ENCODE measurements at places on chromosomes 7 and 10.

DNA sequence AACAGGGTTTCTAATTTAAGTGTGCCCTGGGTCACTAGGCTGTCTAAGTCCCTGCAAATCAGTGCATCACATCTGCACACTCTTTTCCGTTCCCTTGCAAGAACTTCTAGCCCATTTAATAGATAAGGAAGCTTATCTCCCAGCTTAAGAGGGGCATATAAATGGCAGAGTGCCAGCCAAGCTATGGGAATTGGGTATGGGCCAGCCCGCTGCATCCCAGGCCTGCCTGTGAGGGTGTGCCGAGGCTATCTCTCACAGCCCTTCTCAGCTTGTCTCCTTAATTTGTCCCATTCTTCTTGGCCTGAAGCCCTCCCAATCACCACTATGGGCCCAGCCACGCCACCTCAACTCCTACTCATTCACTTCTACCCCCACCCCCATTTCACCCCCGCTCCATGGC, 14.7 kb downstream of the AQP1 start:
- DNase-seq: no peak

DNA sequence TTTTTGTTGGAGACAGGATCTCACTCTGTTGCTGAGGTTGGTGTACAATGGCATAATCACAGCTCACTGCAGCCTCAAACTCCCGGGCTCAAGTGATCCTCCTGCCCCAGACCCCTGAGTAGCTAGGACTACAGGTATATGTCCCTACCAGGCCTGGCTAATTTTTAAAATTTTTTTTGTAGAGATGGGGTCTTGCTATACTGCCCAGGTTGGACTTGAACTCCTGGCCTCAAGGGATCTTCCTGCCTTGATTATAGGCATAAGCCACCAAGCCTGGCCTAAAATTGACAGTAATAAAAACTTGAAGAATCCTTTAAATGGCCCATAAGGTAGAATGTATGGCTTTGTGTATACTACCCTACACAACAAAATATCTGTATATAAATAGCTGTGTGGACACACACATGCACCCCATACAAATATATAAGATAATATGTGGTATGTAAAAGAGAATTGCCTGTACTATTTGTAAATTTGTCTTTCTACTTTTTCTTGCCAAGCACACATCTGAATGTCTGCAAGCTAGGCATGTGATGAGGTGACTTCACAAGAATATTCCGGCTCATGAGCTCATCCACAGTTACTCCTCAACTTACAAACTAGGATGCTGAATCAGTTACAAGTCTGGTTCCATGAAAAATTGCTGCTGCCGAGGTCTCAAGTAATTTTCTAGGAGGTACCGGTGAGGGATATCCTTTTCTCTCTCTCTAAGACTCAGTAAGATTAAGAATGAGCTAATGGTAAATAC, 26.6 kb downstream of the POLR3A start:
- DNase-seq: no peak

- no peak for DNase-seq
Observed at GRCh38 chr7:127979113-127979727, 52.0 kb downstream of the LRRC4 start.

DNA sequence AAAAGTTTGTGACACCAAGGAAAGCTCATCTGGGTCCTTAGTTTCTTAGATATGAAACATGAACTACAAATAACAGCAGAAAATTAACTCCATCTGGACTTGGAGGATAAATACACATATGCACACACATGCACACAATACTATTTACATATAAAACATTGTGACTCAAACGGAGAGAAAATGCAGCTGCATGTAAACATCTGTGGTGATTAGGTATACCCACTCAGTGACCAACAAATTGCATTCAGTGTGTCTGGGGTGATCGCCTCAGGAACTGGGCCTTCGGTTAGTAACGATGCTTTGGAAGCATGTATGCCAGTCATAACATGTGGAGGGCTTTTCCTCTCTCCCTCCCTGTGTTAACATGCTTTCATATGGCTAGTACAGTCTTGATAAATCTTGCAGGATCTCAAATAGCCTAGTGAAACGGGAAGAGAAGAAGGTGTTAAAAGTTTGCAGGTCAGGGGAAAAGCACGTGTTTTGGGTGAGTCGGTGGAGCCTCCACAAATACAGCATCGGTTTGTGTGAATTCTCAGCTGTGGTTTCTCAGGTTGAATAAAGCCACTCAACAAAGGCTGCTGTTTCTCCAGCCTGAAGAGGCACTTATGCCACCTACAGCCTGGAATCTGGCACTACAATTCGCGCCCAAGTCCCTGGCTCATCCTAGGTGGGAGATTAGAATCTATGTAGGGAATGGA, 8.7 kb upstream of the GLRX3 start:
- peak; percentile 16 for DNase-seq

DNA sequence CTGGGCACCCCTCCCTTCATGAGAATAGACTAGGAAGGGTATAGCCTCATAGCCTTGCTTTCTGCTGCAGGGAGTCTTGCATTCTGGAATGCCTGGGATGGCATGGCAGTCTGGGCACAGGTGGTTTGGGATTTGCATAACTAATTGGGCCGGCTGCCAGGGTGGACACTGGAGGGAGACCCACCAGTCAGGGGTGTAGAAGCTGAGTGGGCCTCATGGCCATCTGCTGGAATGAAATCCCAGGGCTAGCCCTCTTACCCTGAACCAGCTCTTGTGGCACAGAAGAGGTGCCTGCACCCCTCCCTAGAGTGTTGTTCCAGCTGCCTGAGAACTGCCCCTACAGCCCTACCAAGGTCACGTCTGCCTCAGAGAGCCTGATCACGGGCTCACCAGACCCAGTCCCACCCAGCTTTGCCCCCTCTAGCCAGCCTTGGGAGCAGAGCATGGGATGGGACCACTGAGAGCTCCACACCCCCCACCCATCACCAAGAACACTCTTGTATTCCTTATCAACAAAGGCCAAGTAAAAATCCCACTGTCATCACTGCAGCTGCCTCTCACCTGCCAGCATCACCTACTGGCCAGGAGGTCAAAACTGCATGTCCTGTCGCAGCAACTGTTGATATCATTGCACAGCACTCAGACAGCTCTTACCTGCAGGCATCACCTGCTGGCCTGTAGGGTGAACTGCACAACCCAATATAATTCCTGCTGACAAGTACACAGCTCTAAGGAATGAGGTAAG, 148.9 kb downstream of the ZEB1 start:
- DNase-seq: no peak

- DNase-seq: no peak
Observed at GRCh38 chr7:102836191-102836919, 76.4 kb upstream of the LRRC17 start.

- no peak for DNase-seq
Observed at GRCh38 chr7:121697731-121698316, 175.1 kb upstream of the PTPRZ1 start.

- DNase-seq: no peak
Observed at GRCh38 chr7:103336761-103337160, 7.8 kb downstream of the DNAJC2 start.

GRCh38 chr7:73521636-73522104, 423 bp downstream of the BAZ1B start:
- DNase-seq: peak; percentile 68

DNA sequence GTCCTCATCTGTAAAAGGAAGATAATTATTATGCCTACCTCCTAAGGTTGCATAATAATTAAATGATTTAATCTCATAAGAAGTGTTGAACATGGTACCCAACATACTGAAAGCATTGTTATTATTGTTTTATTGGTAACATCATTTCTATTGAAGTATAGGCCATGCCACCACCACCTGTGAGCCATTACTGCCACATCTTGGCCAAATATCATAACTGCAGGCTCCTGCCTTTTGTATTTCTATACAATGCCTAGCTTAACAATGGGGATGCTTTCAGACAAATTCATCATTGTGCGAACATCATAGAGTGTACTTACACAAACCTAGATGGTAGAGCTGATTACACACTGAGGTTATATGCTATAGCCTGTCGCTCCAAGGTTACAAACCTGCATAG, 61.1 kb upstream of the NPSR1 start:
- DNase-seq: no peak

- peak; percentile 67 for DNase-seq
Observed at GRCh38 chr7:152435384-152436110, at the start of gene KMT2C. TSS of gene KMT2C (minus strand) at chr7:152436003. CDS start at chr7:152435786, 217 bp downstream.

DNA sequence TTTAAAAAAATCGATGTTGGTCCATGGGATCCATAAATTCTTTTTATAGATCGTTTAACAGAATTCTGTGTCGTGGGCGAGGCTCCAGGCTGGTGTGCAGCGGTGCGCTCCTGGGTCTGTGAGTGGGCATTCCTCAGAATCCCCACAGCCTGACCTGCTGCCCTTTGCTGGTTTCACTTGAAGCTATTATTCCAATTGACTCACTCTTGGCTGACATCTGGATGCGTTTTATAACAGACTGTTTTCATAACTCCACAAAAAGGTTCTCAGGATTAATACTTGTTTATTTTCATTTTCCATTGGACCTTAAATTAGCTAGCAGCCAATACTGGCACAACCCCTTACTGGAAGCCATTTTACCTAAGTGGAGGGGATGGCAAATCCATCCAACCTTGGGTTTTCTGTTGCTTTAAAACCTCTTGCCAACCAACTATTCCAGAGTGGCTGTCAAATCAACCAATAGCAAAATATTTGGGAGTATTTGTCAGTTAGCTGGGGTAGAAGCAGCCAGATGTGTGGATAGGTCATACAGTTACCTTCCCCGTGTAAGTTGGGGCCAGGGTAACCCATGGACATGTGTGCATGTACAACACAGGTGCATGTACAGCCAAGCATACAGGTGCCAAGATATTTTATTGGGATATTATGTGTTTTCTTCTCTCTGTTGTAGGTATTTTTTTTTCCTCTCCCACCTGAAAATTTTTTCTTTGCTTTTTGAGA, 160.7 kb upstream of the ZNF32 start:
- no peak for DNase-seq

- no peak for DNase-seq
Observed at GRCh38 chr7:158374586-158374985, 213.0 kb downstream of the PTPRN2 start.

DNA sequence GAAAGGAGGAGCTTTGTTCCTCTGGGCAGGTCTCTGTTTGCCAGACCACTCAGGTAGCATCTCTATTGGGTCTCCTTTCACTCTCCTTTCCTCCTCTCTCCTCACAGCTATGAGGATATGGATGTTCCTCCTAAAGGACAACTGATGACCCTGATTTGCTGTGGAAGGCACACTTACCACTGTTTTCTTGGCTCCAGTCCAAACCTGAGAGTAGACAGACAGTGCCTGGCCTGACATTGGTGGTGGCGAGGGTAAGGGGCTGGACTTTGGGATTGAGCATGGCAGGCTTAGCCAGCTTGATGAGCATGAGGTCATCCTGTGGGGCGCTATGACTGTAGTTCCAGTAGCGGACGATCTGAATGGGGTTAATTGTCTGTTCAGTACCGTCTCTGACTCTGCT, 3.6 kb downstream of the PRSS37 start:
- no peak for DNase-seq

- no peak for DNase-seq
Observed at GRCh38 chr7:45649560-45650346, 75.6 kb downstream of the ADCY1 start.

DNA sequence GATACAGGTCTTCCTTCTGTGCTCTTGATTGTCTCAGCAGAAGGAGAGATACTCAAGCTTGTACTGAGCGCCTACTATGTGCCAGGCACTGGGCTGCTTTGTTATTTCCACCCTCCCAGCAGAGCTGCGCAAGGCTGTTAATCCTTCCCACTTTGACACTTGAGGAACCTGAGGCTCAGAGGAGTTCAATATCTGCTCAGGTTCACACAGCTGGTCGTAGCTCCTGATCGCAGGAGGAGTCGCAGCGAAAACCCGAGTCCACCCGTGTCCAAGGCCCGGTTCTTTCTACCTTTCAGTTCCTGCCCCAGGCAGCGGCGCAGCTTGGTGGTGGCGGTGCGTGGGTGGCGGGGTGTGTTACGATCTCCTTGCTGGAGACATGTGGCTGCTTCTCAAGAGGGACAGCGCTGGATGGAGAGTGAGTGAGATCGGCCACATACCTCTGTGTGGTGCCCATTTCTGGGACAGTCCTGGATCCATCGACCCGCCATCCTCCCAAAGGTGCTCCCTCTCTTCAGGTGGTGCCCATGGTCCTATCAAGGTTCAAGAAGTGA, 26.5 kb upstream of the SAMD8 start:
- DNase-seq: no peak

DNA sequence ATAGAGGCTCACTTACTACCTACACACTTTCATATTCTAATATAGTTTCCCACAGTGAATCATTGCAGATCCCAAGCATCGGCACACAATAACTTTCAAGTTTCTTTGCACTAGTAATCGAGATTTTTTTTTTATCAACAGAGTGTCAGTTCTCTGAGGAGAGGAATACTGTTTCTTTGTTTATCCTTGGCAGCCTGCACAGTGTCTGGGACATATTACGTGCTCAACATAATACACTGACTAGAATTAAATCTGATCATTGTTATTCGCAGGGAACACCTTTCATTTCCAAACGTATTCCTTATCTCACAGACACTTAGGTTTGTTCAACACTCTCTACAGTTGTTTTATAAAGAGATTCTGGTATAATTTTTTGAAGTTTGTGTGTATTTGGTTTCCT, 95.3 kb downstream of the CACNA2D1 start:
- no peak for DNase-seq

DNA sequence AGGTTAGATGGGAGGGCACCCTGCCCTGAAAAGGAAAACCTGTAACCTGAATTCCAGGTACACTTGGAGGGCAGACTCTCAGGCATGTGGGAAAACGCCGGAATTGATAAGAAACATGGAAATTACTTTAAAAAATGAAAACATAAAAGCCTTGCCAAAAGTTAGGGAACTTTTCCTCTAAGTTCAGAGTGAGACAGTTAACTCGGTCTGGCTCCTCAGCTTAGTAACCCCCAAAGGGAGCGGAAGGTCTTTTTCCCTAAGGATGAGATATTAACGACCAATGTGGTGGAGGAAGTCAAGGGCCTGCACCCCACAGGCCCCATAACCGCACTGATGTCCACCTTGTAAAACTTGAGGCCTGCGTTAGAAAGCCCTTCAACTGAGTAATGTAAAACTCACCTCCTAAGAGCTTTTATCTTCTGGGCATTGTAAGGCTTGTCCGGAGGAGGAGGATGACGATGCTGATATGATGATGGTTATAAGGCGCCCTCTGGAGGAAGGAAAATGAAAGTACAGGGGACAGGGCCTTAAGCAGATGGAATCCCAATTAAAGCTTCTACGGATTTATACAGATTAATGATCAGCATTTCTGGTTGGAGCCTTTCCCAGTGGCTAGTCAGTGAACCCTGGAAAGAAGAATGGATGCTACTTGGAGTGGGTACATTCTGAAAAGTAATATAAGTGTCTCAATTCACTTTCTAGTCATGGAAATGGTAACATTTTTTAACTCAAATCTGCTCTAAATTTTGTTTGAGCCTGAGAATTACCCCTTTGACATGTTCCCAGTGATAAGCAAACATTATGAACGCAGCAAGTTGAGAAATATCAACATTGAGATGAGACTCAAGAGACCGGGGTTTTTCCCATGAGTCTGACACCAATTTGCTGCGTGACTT, 694 bp downstream of the COL1A2 start:
- peak; percentile 16 for DNase-seq

- no peak for DNase-seq
Observed at GRCh38 chr7:43694399-43694748, 34.9 kb downstream of the COA1 start.

Data from NCI-H774 (cell line).